ENCODE measurements at places on chromosomes 5 and 9.
A peak's percentile ranks its signal among the peaks of the same experiment; 100 is the strongest.

GRCh38 chr9:4119778-4120554 lies 179.9 kb downstream of the GLIS3 start:
- DNase-seq, result no peak

DNA sequence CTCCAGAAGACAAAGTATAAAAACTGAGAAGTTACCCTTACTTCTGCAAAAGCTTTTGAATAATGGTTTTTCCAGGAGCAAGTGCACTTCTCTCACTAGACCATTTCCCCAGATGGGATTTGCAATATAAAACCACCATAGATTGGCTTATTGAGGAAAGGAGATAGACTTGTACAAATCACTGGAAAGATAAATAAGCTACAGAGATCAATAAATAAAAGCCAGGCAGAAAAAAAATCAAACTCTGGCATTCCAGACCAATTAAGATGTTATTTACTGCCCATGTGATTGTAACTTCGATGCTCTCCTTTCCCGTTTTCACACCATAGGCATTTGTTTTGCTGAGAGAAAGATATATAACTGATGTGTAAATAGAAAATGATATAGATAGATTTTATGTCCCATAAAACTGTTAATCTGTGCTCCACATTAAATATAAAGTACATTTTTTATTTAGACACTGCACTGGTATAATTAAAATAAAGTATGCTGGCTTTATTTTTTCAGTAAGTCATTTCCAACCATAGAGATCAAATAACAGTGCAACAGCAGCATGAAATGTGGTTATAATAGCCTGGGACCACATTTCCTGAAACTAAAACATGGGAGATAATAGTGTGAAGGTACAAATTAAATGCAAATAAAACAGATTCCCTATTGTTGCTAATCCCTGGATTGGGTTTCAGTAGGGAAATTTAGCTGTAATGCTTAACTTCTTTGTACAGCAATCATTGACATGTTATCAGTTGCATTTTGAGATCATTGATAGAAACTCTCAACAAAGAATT lies 177.7 kb downstream of the NR2F1-AS1 start:
- DNase-seq, result no peak

DNA sequence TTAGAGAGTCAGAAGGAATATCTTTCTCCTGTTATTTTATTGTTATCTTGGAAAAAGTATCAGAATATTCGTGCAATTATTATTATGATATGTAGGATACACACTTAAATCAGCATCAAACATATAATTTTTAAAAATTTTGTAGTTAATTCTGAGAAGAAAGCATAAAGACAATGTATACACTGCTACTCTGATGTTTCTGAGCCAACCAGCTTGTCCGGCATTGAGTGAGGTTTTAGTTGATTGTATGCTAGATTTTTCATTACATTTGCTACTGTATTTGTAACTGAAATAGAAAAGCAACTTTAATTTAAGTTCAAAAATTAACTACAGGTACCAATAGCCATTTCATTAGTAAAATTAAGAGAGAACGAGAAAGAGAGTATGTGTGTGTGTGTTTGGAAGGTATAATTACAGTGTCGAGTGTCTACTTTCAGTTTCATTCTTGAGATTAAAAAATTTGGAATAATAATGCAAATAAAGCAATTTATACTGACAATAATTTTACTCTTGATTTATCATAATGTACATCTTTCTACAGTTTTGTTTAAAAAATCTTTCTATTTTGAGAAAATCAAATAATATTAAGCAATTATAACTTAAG lies 160.4 kb upstream of the CDH12 start:
- DNase-seq, result no peak

- DNase-seq, result no peak
Measured at GRCh38 chr9:12740845-12741244, 34.0 kb upstream of the LURAP1L start.

DNA sequence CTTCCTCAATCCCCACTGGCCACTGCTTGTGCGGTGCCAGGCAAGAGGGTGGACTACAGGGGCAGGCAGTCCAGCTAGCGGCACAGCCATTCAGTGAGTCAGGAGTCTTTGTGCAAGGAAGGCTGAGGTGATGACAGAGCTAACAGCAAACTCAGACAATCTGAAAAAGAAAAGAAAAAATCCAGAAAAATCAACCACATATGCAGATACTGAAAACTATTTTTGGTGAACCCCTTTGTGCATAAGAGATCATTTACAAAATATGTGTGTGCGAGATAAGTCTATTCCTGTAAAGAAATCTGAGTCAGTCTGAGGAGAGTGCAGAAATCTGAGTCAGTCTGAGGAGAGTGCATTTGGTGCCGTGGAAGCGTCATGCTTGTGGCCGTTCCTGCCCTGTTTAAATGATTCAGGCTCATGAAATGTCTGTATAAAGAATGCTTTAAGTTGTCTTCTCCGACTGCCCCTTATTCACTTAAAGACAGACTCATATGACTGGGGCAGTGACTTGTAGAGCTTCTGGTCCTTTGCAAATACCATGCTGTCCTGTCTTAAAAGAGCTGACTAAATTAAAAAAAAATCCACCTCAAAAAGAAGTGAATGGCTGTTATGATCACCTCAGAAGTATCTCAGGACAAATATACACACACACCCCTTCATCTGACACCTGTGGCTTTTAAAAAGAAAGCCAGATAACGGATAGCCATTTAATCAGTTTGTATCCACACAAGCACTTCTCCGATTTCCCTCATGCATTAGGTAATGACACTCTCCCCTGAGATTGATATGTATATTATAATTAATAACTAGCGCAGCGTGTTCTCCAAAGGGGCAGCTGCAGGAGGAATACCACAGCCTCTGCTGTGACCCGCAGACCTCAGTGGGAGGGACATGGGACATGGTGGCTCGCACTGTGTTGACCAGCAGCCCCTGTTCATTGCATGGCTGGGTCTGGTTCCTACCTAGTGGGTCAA lies 47.3 kb downstream of the TRIO start:
- no peak for DNase-seq

DNA sequence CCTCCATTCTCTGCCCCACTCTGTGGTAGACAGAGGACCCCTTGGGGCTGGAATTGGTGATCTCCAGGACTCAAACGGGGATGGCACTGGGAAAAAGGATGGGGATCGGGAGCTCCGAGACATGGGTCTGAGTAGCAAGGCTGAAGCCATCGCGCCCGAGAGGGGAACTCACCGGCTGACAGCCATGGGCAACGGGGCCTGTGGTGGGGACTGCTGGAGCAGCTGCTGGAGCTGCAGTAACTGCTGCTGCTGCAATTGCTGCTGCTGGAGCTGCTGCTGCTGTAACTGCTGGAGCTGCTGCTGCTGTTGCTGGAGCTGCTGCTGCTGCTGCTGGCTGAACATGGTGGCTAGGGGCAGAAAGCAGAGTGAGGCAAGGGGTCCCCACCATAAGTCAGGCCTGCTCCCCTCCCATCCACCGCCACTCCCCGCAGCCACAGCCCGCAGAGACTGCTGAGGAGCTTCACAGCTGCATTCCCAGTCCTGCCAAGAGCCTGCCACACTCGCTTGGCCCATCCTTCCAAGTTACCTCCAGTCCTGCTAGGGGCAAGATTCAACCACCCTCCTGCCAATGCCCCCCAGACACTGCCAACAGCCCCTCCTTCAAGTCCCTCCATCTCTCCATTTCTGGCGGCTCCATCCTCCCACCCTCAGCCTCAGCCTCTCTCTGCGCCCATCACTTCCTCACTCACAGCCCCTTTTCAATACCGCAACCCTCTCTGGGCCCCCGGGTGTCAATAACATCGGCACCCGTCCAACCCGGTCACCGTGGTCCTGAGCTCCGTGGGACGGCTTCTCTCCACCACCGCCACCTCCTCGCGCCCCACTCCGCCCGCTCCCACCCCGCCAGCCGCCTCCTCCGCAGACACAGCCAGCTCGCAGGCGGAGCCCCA lies 611 bp downstream of the CIZ1 start:
- no peak for DNase-seq

DNA sequence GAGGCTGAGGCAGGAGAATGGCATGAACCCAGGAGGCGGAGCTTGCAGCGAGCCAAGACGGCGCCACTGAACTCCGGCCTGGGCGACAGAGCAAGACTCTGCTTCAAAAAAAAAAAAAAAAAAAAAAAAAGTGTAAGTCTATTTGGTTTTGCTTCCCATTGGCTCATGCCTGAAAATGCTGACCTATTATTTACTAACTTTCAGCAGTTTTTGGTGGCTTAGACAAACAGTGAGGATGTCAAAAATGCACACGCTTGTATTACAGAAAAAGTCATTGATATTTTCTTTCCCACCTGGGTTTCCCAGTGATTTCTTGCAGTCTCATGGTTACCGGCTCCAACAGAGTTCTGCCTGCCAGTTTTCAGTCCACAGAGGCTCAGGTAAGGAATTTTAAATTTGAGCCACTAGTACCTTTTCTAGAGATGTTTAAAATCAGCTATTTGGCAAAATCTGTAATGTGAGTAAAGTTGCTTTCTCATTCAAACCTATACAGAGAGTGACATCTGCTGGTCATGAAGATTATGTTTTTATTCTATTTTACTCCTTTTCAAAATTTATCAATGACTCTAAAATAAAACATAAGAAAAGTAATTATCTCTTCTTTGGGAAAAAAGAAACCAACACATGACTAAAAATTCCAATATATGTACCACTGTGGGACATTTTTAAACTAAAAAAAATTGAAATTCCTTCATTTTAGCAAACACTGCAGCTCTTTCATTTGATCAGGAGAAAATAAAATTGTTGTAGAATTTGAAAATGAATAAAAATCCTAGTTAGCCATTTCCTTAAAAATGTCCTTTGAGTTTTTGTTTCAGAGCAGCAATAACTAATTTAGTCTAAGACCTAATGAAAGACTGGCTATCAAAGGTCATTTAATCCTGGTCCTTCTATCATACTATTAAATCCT lies 8.8 kb downstream of the FAM200C start:
- DNase-seq, result peak; percentile 42
